ENCODE measurements at places on chromosomes 12 and 14.
A peak's percentile ranks its signal among the peaks of the same experiment; 100 is the strongest.

GRCh38 chr14:67957946-67958345 is 138.4 kb downstream of the RAD51B start:
- DNase-seq: no peak

GRCh38 chr12:83985084-83985483 is 927.5 kb downstream of the SLC6A15 start:
- DNase-seq: no peak

- peak; percentile 91 for DNase-seq
These were observed 28.2 kb upstream of the LRP1-AS start for GRCh38 chr12:57175428-57176138.

DNA sequence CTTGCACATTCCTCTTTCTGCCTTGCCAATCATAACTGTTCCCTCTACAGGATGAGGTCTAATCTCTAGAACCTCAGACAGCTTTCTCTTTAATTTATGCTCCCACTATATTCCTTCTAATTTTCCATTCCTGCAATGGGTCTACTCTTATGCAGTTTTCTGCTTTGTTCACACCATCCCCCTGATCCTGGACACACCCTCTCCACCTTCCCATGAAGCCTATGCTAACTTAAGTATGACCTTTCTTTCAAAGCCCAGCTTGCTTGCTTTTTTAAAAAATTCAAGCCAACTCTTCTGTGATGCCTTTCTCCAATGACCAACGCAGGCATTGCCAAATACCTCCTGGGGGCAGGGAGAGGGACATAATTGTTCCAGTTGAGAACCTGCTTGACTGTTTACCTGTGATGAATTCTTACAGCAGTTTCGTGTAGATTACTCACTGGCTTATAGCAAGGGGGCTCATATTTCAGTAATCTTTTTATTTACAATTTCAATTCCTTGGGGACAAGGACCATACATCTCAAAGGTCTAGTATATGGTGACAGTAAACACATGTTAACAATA is 7.8 kb downstream of the SLC38A1 start:
- DNase-seq: peak; percentile 94

- no peak for DNase-seq
These were observed 230.1 kb downstream of the ANO6 start for GRCh38 chr12:45446013-45446412.

- DNase-seq: no peak
These were observed 220.3 kb upstream of the ARID2 start for GRCh38 chr12:45509187-45509586.

GRCh38 chr12:115147916-115148315 is 463.9 kb upstream of the TBX3 start:
- no peak for DNase-seq
